Effector CD8-positive, alpha-beta T cell (primary cell): ENCODE measurements at places on chromosomes 3 and 15.

DNA sequence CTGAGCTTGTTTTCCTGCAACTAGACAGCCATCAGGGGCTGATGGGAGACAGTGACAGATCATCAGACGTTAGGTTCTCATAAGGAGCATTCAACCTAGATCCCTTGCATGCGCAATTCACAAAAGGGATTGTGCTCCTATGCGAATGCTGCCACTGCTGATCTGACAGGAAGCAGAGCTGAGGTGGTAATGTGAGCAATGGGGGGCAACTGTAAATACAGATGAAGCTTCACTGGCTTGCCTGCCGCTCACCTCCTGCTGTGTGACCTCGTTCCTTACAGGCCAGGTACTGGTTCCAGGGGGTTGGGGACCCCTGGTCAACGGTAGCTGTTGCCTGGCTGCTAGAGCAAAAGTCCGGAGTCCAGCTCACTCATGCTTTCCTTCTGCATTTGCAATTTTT, 26.4 kb upstream of the KCNAB1 start:
- DNase-seq: no peak

DNA sequence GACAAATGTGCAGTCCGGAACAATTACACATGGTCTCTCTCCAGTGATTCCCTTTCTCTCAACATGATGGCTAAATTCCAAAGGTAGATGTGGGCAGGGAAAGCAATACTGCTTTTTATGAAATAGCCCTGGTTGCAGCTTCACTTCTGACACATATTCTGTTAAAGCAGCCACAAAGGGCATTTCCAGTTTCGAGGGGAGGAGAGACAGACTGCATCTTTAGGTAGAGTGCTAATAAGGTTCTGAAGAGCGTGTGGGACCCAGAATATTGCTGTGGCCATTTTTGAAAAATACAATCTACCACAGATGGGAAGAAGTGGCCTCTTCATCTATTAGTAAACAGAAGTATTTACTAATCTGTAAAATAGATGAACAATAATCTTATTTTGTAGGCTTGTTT, 139.3 kb upstream of the PEX5L start:
- DNase-seq: no peak

DNA sequence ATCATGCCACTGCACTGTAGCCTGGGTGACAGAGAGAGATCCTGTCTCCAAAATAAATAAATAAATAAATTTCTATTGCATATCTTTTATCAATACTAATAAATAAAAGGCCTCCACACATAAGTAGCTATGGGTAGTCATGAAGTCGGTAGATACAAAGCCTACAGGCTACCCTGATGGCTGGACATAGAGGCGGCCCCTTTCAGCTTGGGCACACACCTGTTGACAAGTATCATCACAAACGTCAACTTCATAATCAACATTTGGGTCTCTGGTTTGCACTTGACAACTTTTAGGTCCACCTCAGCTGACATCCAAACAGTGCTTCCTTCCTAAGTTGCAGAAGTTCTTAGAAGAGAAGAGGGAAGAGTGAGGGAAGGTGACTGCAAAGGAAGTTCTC, 53.4 kb downstream of the ITGA11 start:
- no peak for DNase-seq

- DNase-seq: no peak
Observed at GRCh38 chr15:76795217-76795616, 109.9 kb downstream of the SCAPER start.

- DNase-seq: peak; percentile 46
Observed at GRCh38 chr3:23805633-23806533, at the start of gene UBE2E1. Gene UBE2E1 (plus strand): TSS chr3:23805955. CDS start chr3:23807270, 1,315 bp downstream.

DNA sequence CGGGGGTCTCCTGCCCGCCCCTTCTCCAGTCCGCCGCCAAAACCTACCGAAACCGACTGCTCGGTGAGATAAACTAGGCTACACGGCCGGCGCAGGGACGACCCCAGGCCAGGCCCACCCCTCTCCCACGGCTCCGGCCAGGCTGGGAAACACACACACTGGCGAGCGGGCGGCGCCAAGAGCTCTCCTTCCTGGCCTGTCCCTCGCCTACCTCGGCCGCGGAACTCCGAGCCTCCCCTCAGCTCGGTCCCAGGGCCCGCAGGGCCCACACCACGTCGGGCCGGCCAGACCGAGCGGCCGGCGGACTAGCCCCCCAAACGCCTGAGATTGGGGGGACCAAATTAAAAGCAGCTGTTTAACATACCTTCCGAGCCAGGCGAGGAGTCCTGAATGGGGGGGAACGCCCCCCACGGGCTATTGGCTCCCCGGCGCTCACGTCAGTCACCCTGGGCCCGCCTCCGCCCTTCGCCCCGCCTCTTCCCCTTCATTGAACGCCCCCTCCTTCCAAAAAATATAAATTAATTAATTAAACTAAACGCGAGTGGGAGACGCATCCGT, 4.0 kb upstream of the SIN3A start:
- DNase-seq: peak; percentile 79

DNA sequence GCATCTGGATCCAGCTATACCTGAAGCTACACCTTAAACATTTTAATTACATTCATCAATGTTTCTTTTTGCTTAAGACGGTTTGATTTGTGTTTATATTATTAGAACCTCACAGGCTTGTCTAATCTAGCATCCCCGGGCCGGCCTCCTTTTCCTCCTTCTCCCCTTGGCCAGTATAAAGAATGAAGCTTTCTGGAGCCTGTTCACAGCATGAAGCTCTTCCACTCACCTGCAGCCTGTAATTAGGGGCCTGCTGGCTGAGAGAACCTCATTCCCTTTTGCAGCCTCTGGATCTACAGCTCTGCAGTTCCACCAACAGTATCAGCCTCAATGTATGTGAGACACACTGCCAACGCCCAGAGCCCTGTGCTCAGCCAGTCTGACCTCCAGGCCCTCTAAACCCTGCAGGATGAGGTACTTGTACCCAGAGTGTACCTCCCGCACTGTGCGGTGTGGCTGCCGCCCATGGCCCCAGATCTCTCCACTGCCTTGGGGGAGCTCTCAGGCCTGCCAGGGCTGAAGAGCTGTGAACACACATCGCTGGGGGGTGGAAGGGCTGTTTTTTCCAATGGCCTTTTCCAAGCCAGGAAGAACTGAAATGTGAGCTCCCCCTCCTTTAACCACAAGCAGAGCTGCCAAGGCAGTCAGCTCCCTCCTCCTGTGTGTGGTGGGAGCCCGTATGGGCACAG, 114.7 kb upstream of the ALDH1A3 start:
- no peak for DNase-seq

DNA sequence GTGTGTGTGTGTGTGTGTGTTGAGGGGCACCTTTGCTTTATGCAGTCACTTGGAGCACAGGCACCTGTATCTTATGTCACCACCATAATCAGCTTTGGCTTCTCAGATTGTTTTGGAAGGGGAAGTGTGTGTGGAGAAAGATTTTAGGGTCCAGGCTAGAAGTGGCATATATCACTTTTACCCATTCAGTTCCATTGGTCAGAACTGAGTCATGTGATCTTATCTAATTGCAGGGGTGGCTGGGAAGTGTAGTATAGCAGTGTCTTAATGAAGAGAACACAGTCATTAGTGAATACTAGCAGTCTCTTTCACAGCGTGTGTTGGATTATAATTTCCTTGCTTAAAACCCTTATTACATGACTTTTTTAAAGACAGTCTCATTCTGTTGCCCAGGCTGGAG, 20.6 kb downstream of the NCK1 start:
- no peak for DNase-seq

DNA sequence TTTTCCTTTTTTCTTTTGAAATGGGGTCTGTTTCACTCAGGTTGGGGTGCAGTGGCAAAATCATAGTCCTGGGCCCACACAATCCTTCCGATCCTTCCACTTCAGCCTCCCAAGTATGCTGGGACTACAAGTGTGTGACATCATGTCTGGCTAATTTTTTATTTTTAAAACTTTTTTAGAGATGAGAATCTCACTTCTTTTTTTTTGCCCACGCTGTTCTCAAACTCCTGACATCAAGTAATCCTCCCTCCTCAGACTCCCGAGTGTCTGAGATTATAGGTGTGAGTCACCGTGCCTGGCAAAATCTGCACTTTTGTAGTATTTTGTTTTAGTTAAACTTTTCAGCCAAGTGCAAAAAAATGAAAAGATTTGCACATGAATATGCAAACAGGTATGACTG, 171.0 kb downstream of the FNDC3B start:
- DNase-seq: no peak

GRCh38 chr3:67531181-67532101, 123.0 kb downstream of the SUCLG2 start:
- no peak for DNase-seq

DNA sequence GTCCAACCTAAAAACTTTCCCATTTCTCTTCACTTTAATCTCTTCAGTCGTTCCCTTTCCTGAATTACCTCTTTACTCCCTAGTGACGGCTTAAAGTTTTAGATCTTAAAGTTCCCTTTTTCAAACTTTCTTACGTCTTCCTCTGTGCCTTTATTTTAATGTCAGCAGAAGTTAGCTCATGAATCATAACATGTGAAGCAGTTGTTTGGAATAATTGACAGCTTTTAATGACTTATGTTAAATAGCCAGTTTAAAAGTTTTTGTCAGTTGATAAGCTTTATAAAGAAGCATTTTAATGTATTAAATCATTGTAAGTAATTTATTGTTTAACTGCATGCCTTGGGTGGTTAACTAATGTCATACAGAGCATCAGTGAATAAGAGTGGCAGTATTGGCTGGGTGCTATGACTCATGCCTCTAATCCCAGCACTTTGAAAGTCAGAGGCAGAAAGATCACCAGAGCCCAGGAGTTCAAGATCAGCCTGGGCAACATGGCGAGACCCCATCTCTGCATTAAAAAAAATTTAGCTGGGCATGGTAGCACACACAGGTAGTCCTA, 33.9 kb downstream of the PIK3CA start:
- no peak for DNase-seq

DNA sequence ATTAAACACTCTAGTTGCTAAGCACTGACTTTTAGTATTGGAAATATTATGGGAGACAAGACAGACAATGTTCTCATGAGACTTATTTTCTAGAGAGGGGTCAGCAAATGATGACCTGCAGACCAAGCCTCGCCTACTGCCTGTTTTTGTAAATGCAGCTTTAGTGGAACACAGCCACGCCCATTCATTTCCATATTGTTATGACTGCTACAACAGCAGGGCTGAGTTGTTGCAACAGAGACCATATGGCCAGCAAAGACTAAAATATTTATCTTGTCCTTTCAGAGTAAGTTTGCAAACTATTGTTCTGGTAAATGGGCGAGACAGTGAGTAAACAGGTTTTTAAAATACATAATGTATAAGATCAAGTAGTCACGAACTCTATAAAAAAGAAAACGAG, 570.2 kb downstream of the NTRK3 start:
- no peak for DNase-seq

- DNase-seq: no peak
Observed at GRCh38 chr15:65818927-65819562, 27.0 kb upstream of the DENND4A start.

DNA sequence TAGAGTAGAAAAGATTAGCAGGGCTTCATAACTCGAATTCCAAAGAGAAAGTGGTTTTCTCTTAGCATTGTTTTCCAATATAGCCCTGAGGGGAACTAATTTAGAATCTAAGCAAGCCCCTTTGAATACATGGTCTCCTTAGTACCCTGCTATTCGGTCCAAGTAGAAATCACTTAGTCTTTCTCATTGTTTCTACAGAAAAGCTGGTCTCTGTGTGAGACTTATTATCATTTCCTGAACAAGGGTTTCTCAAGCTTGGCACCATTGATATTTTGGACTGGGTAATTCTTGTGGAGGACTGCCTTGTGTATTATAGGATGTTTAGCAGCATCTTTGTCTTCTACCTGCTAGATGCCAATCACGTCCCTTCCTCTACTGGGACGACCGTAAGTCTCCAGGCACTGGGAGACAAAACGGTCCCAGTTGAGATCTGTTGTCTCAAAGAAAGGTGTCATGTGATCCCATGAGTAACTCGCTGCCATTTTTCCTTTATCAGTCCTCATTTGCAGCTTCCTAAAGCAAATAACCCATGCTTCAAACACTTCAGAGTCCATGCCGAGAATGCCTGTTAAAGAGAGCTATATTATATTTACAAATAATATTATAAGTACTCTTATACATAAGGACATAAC, 230.7 kb upstream of the SLCO3A1 start:
- DNase-seq: no peak
